ENCODE measurements at places on chromosomes 1 and 21.

GRCh38 chr1:209199822-209200221 lies 383.7 kb upstream of the CAMK1G start:
- no peak for DNase-seq

DNA sequence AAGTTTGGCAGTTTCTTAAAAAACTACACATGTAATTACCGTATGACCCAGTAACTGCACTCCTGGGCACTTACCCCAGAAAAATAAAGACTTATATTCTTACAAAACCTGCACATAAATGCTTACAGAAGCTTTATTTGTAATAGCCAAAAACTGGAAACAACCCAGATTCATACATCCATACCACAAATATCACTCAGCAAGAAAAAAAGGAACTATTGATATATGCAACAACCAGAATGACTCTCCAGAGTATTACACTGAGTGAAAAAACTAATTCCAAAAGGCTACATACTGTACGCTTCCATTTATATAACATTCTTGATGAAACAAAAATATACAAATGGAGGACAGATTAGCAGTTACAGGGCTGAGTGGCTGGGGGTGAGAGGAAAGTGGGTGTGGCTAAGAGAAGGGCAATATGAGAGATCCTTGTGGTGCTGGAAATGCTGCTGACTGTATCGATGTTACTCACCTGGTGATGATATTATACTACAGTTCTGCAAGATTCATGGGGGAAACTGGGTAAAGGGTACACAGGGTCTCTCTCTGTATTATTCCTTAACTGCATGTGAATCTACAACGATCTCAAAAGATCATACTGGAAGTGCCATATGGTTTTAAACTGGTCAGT lies 96.0 kb upstream of the GNG4 start:
- DNase-seq, result no peak

GRCh38 chr1:173050865-173051264 lies at the start of gene TNFSF18:
TNFSF18 (minus strand) TSS chr1:173050941; CDS start chr1:173050896, 45 bp downstream.
- DNase-seq, result no peak

DNA sequence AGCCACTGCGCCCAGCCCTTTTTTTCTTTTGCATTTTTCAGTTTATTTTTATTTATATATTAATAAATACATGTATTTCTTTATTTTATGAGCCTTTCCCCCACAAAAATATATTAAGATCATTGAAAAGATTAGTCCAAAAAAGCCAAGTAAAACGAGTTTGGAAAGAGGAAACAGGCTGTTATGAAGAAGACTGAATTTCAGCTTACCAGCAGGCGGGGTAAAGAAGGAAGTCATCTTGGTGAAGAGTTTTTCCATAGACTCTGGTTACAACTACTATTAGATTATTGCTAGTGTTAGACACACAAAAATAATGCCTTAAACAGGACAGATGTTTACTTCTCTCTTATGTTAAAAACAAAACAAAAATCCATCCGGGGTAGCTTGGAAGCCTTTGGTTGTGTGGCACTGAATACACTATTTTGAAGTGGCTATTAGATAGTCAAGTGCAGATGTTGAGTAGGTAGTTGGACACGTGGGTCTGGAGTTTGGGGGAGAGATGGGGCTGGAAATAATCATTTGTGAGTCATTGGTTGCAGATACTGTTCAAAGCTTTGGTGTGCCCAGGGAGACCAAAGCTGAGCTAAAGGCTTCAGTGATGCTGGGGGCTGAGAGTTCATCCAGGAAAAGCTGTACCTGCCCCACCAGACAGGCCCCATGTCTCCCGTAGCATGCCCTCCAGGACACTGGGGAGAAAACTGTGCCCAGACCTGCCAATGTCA lies 8.7 kb upstream of the LRRC71 start:
- DNase-seq, result no peak

GRCh38 chr1:205735218-205735617 lies 14.8 kb downstream of the NUCKS1 start:
- no peak for DNase-seq

- no peak for DNase-seq
Measured at GRCh38 chr1:56330391-56331026, 248.9 kb downstream of the PLPP3 start.

DNA sequence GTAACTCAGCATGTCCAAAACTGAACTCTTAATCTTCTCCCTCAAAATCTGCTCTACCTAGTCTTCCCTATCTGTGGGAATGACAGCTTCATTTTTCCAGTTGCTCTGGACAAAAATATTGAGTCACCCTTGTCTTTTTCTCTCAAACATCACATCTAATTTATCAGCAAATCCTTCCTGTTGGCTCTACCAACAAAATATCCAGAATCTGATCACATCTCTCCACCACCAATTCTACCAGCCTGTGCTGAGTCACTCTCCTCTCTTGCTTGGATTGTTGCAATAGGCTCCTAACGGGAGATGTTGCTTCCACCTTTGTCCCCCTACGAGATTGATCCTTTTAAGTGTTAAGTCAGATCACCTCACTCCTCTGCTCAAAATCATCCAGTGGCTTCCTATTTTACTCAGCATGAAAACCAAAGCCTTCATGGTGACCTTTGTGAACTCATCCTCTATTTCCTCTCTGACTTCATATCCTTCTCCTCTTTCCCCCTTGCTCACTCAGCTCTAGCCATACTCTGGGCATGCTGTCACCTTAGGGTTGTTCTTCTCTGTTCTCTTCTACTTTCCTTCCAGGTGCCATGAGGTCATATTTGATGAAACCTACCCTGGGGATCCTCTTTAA lies 21.5 kb upstream of the SMYD2 start:
- DNase-seq, result no peak

GRCh38 chr1:177343445-177343844 lies 172.7 kb downstream of the BRINP2 start:
- no peak for DNase-seq

- no peak for DNase-seq
Measured at GRCh38 chr1:8022395-8023286, 3.5 kb downstream of the ERRFI1 start.

- DNase-seq, result no peak
Measured at GRCh38 chr1:173433751-173434326, 43.3 kb upstream of the PRDX6 start.

DNA sequence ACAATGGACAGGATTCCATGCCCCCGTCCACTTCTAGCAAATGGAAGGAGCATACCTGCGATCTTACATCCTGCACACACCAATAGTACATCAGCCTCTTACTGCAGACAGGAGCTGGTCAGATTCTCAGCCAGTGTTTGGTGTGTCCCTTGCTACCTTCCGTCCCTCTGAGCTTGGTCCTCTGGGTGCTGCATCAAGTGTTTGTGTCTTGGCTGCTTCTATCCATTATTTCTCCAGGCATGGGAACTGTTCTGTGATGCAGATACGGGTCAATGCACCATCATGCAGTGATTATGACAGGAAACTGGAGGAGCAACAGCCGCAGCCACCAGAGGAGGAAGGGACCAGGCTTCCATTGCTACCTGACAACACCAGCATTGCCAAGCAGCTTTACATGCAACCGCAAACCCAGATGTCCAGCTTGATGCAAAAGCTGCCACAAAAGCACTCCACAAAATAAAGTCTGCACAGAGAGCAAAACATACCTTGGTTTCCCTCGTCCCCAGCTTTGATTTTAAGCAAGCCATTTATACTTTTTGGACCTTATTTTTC lies 21.9 kb upstream of the OVAAL start:
- no peak for DNase-seq

GRCh38 chr21:25422610-25423608 lies 184.4 kb downstream of the MRPL39 start:
- DNase-seq, result no peak

GRCh38 chr1:214146523-214146922 lies 134.4 kb upstream of the SMYD2 start:
- DNase-seq, result no peak

DNA sequence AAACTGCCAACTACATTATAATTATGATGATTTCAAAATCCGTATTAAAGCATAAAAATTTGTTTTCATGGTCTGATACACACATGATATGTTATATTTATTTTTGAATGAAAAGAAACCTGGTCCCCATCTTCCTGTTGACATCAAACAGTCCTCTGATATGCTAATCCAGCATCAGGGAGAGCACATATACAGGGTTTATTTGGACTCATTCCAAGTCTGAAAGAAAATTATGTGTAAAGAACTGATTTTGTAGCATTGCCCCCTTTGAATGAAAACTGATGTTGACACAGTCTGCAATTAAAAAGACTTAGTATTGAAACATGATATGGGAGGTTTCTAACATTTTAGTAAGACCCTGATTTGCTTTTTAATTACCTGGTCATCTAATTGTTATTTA lies 119.4 kb downstream of the NEK7 start:
- DNase-seq, result no peak

GRCh38 chr1:213335084-213335483 lies 284.0 kb downstream of the RPS6KC1 start:
- DNase-seq, result no peak

GRCh38 chr1:201662646-201663045 lies 123.7 kb downstream of the NAV1 start:
- DNase-seq, result no peak

- DNase-seq, result no peak
Measured at GRCh38 chr1:58699011-58699762, 675 bp downstream of the MYSM1 start.

GRCh38 chr1:205913451-205914154 lies 29.7 kb downstream of the SLC26A9 start:
- DNase-seq, result no peak

DNA sequence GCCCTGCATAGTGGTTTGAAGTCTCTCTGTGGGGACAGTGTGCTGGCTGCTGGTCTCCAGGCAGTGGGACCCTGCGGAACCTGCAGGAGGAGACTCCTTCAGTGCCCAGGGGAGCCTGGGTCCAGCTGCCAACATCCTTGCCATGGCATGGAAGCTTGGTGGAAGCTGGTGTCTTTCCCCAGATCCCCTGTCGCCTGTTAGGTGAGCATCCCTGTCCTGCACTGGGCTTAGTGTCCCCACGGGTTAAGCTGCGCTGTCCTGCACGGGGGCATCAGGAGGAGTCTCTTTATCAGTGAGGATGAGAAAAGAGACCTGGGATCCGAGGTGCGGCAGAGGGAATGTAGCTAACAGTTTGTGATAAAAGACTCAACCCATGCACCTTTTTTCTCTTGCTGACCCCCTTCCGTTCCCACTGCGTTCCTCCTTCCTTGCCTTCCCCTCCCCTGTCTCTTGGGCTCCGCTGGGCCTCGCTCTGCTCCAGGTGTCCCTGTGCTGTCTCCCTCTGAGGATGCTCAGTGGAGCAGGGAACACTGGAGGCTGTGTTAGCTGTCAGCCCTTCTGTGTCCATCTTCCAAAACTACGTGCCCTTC lies 59.3 kb downstream of the SLC37A1 start:
- no peak for DNase-seq

DNA sequence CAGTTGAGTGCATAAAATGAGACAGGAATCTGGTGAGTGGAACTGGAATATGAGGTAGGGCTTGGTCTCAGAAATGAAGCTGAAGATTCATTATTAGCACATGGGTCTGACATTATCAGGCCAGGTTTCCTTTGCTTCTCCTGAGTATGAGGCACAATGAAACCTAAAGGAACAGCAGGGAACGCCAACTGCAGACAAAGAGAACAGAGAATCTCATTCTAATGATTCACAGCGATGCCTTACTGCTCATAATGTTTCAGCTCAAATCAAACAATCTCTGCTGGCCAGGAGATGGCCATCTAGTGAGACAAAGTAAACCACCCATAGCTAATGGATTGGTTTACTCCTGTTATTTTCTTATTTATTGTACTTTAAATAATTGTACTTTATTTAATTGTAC lies 133.5 kb downstream of the C1orf21 start:
- DNase-seq, result no peak

- no peak for DNase-seq
Measured at GRCh38 chr1:53653200-53653575, 85.8 kb downstream of the GLIS1 start.

DNA sequence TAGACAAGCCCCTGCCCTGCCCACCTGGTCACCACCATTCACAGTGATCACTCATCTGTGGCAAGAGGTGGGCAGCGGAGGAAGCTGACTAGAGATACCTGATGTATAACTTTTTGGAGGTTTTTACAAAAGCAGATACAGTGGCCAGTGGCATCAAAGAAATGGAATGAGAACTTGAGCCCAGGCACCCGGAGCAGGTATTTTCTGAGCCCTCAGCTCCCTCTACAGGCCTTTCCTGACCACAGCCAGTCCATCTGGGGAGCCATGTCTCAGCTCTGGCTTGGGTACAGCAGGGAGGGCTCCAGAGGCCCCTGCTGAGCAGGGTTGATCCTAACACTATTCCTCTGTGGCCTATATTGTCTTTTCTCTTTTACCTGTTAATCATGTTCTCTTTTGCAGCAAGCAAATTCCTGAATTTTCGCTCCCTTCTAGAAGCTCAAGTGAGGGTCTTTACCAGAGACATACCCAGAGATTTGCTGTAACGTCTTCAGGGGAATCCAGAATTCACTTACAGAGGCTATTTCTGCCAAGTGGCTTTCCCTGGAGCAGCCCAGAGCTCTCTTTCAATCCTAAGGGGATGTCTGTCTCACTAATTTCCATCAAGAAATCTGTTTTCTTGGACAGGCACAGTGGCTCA lies 27.3 kb downstream of the GPR157 start:
- DNase-seq, result no peak

DNA sequence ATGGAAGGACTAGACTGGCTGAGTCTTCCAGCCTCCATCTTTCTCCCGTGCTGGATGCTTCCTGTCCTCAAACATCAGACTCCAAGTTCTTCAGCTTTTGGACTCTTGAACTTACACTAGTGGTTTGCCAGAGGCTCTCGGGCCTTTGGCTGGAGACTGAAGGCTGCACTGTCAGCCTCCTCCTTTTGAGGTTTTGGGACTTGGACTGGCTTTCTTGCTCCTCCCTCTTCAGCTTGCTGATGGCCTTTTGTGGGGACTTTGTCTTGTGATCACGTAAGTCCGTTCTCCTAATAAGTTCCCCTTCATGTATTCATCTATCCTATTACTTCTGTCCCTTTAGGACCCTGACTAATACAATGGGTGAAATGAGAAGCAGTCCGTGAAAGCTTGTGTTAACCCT lies 196.4 kb downstream of the KAZN start:
- no peak for DNase-seq

DNA sequence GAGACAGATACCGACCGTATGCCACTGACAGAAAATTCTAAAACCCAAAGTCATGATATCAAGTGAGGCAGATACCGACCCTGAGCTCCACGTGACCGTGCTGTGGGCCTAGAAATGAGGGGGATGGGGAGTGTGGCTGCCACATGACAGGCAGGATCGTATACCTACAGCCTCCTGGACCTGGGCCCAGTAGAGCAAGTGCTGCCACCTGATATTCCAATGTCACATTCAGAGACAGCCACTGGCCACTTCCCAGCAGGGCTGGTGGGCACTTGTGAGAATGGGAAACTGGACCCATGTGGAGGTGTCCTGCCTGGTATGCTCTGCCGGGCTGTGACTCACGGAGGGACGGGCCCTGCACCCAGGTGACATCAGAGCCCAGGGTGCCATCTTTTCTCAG lies 44.6 kb upstream of the CLDN14 start:
- no peak for DNase-seq

DNA sequence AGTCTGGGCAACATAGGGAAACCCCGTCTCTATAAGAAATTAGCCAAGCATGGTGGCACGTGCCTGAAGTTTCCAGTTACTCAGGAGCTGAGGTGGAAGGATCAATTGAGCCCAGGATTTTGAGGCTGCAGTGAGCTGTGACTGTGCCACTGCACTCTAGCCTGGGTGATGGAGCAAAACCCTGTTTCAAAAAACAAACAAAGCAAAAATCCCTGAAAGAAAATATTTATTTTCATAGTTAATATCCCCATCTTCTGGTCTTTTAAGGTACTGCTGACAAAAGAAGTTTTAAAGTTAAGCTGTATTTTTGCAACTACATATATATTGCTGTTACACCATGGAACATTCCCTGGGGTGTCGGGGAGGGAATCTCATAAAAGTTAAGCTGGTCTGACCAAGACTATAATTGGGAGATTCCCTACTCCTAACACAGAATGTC lies 26.0 kb downstream of the VAMP4 start:
- no peak for DNase-seq

- DNase-seq, result no peak
Measured at GRCh38 chr1:89757532-89757931, 63.3 kb upstream of the LRRC8D start.
